ENCODE measurements at places on chromosomes 16 and 17.
A peak's percentile ranks its signal among the peaks of the same experiment; 100 is the strongest.

- no peak overlapping the region for H3K4me3 ChIP-seq
- peaks cover 37% of the 10 kb centered on the region for H3K36me3 ChIP-seq
- no peaks in the 10 kb centered on the region for H3K27me3 ChIP-seq
- H3K27ac ChIP-seq, result peak overlapping the region; percentile 70
These were observed 11.7 kb downstream of the SLC7A6OS start for GRCh38 chr16:68298907-68299561.

DNA sequence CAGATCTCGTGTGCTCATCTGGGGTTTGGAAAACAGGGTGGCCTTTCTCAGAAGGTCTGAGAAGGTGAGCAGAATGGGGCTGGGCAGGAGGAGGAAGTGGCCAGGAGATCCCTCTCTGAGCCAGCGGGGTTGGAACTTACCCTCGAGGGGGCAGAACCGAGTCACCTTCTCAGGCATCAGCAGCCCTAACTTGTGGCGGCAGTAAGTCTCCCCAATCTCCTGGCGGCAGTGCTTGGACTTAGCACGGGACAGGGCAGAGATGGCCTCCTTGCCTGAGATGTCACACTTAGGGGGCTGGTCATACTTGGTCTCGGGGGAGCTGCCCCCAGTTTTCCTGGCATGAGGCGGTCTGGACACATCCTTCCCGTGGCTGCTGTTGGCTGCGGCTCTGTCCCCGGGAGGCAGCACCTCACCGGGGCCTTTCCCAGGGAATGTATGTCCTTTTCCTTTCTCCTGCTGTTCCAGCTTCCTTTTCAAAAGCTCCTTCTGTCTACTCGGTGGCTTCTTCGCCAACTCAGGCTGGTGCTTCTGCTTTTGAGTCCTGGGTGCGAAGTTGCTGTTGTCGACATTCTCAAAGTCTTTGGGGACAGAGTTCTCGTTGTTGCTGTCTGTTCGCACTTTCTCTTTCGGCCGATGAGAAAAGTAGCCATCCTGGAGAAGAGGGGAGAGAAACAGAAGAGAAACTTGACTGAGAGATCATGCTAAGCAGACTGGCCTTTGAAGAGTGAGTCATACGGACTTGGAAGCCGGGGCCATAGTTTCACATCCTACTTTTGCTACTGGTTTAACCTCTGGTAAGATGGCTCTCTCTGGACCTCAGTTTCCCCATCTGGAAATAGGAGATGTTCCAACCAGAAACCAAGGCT lies 211.7 kb downstream of the XYLT1 start:
- H3K27ac ChIP-seq, result peak overlapping the region; percentile 89
- peaks cover 6% of the 10 kb centered on the region for H3K36me3 ChIP-seq
- no peaks in the 10 kb centered on the region for H3K27me3 ChIP-seq
- peak overlapping the region; percentile 90 for H3K4me3 ChIP-seq
- peak; percentile 34 for DNase-seq

DNA sequence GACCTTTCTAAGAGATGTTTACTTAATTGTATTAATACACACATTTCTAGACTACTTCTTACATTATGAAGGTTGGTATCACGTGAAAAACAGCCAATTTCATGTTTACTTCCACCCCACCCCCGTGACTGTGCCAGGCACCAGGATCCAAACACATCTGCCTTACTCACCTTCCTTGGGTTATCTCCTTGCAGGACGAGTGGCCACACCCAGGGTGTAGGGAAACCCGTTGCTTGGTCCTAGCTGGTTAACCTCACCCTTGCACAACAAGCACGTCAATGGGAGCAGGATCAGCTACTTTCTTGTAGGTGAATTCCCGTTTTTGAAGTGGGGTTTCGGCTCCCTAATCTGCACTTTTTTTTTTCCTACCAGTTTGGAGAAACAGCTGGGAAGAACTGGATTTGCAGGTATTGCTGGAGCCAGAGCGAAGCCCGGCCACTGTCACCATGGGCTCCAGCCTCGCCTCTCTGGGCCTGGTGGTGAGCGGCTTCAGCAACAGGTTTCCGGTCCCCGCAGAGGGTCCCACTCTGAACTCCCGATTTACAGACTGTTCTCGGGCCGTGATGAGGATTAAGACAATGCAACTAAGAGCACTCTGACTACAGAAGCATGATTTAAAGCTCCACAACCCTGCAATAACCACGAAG lies 2.1 kb upstream of the UBB start:
- H3K36me3 ChIP-seq, result peaks cover 10% of the 10 kb centered on the region
- H3K27ac ChIP-seq, result no peak overlapping the region
- no peaks in the 10 kb centered on the region for H3K27me3 ChIP-seq
- peak overlapping the region; percentile 8 for H3K4me3 ChIP-seq
- H3K4me1 ChIP-seq, result peaks cover 26% of the 10 kb centered on the region

- H3K27ac ChIP-seq, result no peak overlapping the region
- H3K36me3 ChIP-seq, result no peaks in the 10 kb centered on the region
- peaks cover 10% of the 10 kb centered on the region for H3K27me3 ChIP-seq
- no peak for DNase-seq
These were observed 265.9 kb downstream of the SOX9 start for GRCh38 chr17:72386619-72387237.

GRCh38 chr16:67943619-67944504 lies at the start of gene LCAT:
Gene LCAT, minus strand, starts transcription at chr16:67944120. Its CDS starts 19 bp downstream, at chr16:67944101.
- peaks cover 2% of the 10 kb centered on the region for H3K36me3 ChIP-seq
- no peaks in the 10 kb centered on the region for H3K27me3 ChIP-seq
- peaks cover 13% of the 10 kb centered on the region for H3K4me1 ChIP-seq
- H3K27ac ChIP-seq, result no peak within 1 kb of the TSS
- DNase-seq, result no peak

DNA sequence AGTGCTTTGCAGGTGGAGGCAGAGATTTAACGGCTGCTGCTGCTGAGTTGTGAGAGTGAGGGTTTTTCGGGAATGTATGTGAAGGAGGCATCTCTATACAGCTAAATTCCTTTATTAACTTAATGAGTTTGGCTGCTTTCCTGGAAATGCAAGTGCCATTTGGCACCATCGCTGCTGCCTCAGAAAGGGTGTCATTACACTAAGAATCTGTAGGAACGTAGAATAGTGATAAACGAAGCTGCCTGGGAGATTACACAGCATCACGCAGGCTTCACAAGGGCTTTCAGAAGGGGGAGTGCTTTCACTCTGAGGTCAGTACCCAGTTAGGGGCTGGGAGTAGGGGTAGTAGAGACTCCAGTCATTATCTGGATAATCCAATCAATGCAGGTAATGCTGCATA lies 14.1 kb upstream of the NLRP1 start:
- no peak overlapping the region for H3K27ac ChIP-seq
- H3K36me3 ChIP-seq, result no peaks in the 10 kb centered on the region
- H3K4me3 ChIP-seq, result no peak overlapping the region

DNA sequence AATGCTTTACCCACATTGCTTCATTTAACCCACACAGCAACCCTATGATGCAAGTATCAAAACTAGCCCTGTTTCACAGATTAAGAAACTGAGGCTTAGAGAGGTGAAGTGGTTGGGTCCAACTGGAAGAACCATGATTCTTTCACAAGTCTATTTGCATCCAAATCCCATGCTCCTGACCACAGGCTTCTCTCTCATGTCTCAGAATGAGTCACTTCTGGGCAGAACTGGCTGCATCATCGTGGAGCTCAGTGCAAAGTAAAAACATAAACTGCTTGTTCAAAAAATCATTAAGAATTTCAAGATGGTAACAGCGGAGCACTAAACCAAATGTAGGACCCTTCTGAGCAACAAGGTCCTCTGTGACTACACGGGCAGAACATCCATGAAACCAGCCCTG lies 20.2 kb upstream of the CES1 start:
- H3K4me3 ChIP-seq, result no peak overlapping the region
- no peaks in the 10 kb centered on the region for H3K4me1 ChIP-seq
- H3K27me3 ChIP-seq, result peaks cover 18% of the 10 kb centered on the region
- no peaks in the 10 kb centered on the region for H3K36me3 ChIP-seq

GRCh38 chr16:23024044-23024443 lies 125.2 kb downstream of the USP31 start:
- no peak overlapping the region for H3K4me3 ChIP-seq
- DNase-seq, result no peak
- H3K36me3 ChIP-seq, result no peaks in the 10 kb centered on the region
- no peak overlapping the region for H3K27ac ChIP-seq

DNA sequence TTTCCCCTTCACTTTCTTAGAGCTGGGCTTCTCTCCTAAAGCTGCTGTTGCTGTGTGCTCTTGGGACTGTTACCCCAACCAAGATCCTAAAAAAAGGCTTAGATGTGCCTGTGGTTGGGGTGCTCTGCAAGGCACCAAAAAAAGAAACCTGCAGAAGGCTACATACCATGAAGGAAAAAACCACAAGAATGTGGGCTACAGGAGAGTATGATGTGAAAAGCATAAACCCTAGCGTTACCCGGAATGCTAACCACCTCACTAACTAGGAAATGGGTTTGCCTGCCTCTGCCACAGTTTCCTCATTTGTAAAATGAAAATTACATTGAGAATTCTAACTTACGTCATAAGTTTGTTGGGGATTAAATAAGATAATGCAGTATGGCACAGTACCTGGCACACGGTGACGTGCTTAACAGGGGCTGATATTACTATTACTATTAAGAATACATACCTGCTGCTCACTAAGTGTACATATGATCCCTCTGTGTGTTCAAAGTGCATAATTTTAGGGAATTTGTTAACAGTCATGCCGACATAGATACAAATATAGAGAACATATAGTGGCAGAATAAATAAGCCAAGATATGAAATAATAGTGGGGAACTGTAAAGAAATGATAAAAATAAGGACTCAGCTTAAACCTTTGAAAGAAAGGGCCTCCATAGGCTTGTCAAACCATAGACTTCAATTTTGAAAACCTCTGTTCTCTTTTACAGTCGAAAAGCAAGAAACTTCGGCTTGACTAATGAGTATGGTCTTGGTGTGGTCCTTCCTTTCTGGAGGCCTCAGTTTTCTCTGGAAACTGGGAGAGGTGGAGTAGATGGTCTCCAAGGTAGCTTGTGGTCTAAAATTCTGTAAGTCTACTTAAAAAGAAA lies 177.8 kb upstream of the TBX2 start:
- peaks cover 12% of the 10 kb centered on the region for H3K4me1 ChIP-seq
- peaks cover 2% of the 10 kb centered on the region for H3K36me3 ChIP-seq
- H3K27ac ChIP-seq, result no peak overlapping the region
- no peak overlapping the region for H3K4me3 ChIP-seq

- H3K27ac ChIP-seq, result no peak overlapping the region
- DNase-seq, result no peak
- no peak overlapping the region for H3K4me3 ChIP-seq
- peaks cover 19% of the 10 kb centered on the region for H3K4me1 ChIP-seq
These were observed 254.8 kb downstream of the SEC14L1 start for GRCh38 chr17:77395501-77396048.

- no peaks in the 10 kb centered on the region for H3K4me1 ChIP-seq
- H3K27me3 ChIP-seq, result peaks cover 7% of the 10 kb centered on the region
- H3K27ac ChIP-seq, result no peak overlapping the region
- no peak for DNase-seq
- no peak overlapping the region for H3K4me3 ChIP-seq
These were observed 64.9 kb downstream of the SPACA3 start for GRCh38 chr17:33056399-33057146.

GRCh38 chr17:65039336-65039988 lies 17.1 kb downstream of the GNA13 start:
- DNase-seq, result no peak
- no peaks in the 10 kb centered on the region for H3K27me3 ChIP-seq
- H3K36me3 ChIP-seq, result peaks cover 16% of the 10 kb centered on the region
- peaks cover 40% of the 10 kb centered on the region for H3K4me1 ChIP-seq

DNA sequence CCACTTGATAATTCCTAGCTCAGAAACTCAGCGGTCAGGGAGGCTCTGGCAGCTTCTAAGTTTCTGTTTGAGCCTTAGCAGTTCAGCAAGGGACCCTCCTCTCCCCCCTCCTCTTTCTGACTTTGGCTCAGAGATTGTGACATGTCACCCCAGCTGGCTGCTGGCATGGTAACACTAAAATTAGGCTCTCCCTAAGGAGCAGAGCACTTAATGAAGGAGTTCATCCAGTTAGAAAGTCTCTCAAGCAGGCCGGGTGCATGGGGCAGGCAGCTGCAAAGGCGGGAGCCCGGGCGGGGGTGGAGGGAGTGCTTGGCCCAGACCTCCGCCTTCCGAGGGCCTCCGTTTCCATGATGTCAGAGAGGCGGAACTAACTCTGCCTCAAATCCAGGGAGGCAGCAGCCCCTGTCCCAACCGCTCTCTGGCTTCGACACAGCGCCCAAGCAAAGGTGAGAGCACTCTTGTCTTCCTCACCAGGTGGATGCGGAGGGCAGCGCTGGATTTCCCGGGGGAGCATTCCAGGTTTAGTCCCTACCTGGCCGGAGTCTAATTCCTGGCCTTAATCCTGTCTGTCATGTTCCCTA lies 128.0 kb upstream of the PLCG2 start:
- H3K4me1 ChIP-seq, result peaks cover 15% of the 10 kb centered on the region
- peaks cover 12% of the 10 kb centered on the region for H3K36me3 ChIP-seq
- DNase-seq, result no peak
- no peak overlapping the region for H3K4me3 ChIP-seq
- H3K27me3 ChIP-seq, result no peaks in the 10 kb centered on the region

GRCh38 chr17:81417879-81418709 lies 22.8 kb downstream of the BAHCC1 start:
- H3K27me3 ChIP-seq, result peaks cover 18% of the 10 kb centered on the region
- no peak for DNase-seq
- no peak overlapping the region for H3K27ac ChIP-seq
- H3K36me3 ChIP-seq, result no peaks in the 10 kb centered on the region

DNA sequence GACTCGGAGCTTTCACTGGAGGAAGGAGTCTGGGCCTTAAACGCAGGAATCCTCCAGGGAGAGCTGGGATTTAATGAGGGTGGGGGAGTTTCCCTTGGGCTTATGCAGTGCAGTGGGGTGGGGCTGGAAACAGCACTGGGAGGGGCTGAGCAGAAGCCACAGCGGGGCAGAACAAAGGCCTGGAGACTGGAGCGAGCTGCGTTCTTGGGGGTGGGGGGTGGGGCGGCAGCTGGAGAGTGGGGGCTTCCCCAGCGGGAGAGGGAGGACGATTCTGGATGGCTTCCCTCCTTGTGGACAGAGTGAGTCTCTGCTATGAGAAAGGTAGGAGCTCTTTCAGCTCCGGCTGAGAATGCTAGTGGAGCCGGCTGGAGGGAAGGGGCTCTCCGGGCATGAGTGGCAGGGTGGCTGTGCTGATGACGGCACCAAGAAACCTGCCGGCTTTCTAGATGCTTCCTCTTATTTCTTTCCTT lies 406.0 kb downstream of the SEC14L1 start:
- peaks cover 2% of the 10 kb centered on the region for H3K4me1 ChIP-seq
- H3K27me3 ChIP-seq, result peaks cover 8% of the 10 kb centered on the region
- DNase-seq, result no peak
- H3K4me3 ChIP-seq, result no peak overlapping the region
- H3K36me3 ChIP-seq, result no peaks in the 10 kb centered on the region

- no peak for DNase-seq
- no peaks in the 10 kb centered on the region for H3K36me3 ChIP-seq
- H3K4me1 ChIP-seq, result peaks cover 48% of the 10 kb centered on the region
- H3K4me3 ChIP-seq, result peak overlapping the region; percentile 21
- H3K27me3 ChIP-seq, result peaks cover 9% of the 10 kb centered on the region
These were observed 3.2 kb downstream of the DLG4 start for GRCh38 chr17:7216242-7217112.
